ENCODE measurements at places on chromosomes 1 and 21.

GRCh38 chr1:151175041-151175741, 590 bp downstream of the TMOD4 start:
- DNase-seq, result no peak

GRCh38 chr1:172167796-172168596, 252.5 kb upstream of the C1orf105 start:
- DNase-seq, result no peak

GRCh38 chr1:101485712-101486111, 248.9 kb downstream of the S1PR1 start:
- DNase-seq, result no peak

DNA sequence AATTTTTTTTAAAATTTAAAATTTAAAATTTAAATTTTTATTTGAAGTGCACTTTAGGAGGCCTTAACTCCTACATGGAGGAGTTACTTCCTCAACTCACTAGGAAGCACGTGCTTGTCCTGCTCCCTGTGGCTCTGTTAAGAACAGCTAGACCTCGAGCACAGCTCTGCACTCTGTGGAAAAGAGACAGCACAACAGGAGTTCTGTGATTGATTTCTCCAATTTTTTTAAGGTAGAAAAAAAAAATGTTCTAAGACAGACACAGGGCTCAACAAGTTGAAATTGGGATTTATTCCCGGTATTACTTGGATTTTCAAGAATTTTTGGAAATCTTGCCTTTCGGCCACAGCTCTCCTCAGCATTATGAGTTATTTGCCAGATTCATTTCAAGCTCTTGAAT, 356.6 kb upstream of the LYPLAL1 start:
- DNase-seq, result no peak

DNA sequence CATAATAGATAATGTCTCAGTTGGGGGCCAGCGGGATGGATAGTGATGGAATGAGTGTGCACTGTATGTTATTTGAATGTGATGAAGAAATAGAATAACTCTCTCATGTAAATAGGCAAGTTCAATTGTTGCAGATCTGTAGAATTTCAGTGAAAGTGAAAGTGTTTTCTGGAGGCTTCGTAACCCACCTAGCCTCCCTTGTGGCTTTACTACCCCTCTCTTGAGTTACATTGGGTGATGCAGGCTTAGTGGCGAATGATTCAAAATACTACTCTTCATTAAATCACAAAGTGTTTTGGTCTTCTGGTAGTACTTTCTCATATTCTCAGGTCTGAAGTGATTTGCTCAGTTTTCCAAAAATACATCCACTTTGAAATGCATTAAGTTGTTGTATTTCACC, 411.9 kb downstream of the ZP4 start:
- DNase-seq, result no peak

DNA sequence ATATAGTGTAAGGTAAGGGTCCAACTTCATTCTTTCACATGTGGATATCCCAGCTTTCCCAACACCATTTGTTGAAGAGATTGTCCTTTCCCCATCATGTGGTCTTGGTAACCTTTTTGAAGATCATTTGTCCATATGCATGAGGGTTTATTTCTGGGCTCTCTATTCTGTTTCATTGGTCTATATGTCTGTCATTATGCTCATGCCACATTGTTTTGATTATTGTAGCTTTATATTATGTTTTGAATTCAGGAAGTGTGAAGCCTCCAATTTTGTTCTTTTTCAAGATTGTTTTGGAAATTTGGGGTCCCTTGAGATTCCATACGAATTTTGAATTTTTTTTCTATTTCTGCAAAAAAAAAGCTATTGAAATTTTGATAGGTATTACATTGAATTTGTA, 15.2 kb upstream of the RCSD1 start:
- no peak for DNase-seq

DNA sequence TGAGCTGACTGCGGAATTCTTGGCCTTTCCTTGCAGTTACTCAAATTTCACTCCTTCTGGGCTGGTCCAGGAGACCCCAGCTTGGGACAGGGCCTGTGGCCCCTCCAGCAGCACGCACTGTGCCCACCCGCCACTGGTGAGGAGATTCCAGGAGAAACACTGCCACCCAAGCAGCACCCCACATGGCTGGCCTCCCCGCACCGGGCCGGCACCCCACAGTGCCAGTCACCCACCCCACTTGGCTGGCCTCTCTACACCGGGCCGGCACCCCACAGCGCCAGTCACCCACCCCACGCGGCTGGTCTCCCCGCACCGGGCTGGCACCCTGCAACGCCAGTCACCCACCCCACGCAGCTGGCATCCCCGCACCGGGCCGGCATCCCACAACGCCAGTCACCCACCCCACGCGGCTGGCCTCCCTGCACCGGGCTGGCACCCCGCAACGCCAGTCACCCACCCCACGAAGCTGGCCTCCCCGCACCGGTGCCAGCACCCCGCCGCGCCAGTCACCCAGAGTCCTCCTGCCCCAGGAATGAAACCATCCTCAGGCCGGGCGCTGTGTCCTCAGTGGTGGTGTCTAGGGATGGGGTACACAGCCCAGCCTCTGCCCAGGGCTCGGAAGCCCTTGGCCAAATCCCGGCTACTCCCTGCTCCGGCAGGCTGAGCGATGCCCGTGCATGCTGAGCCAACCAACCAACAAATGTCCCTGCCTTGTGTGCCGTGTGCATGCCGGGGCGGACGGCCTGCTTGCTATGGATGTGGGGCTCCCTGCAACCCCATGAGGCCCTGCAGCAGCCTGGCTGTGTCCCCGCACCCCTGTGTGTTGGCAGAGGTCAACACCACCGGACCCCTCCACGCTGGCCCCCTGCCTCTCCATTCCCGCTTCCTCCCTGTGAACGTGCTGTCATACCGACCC, 38.6 kb upstream of the TSPEAR start:
- DNase-seq, result no peak

GRCh38 chr1:204267191-204267601, 53.4 kb upstream of the GOLT1A start:
- no peak for DNase-seq

DNA sequence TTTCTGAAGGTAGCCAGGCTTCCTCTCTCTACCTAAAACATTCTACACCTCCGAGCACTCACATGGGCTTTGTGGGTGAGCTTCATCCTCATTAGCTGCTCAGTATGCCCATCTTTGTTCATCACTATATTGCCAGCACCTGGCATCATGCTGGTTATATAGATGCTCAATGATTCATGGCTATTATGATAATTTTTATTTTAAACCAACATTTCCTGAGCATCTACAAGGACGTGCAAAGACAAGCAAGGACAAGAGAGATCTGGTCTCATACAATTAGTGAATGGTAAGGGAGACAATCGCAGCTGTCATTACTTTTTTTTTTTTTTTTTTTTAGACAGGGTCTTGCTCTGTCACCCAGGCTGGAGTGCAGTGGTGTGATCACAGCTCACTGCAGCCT, 11.3 kb upstream of the QSOX1 start:
- DNase-seq, result no peak

DNA sequence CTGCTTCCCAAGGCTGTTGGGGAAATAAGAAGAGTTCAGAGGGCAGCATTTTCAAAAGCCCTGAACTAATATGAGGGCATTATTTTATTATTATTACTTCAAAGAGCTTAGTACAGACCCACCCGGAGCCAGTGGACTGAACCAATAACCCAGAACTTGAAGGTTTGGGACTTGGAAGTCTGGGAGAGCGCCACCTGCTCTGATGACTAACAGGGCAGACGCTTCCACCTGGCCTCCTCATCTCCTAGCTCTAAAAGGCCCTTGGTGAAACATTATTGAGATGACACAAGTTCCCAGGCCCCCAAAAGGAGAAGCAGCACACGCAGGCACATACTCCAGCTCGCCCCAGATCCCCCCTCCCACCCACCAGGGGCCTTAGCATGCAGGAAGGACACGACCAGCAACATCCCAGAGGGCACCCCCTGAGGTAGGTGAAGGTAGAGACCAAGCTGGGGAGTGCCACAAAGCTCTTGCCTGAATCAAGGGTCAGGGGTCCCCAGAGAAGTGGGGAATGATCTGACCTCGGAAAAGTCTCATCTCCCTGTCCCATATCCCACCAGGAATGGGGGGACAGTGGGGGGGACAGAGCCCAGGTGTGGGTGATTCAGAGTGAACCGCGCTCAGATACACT, 1.3 kb downstream of the DLGAP3 start:
- DNase-seq, result no peak

DNA sequence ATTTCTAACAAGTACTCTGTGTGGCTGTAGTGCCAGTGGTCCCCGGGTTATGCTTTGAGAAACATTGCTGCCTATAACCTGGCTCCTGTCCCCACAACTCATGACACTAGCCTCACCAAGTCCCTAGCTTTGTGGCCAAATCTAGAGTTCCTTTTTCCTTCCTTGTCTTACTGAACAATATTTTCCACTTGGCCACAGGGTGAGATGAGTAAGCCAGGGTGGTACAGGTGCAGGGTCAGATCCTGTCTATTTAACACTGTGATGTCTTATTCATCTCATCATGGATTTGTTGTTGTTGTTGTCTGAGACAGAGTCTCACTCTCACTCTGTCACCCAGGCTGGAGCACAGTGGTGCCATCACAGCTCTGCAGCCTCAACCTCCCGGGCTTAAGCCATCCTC, 18.6 kb downstream of the ARMH1 start:
- DNase-seq, result no peak

- no peak for DNase-seq
Measured at GRCh38 chr1:21067551-21068227, 109.0 kb downstream of the EIF4G3 start.

DNA sequence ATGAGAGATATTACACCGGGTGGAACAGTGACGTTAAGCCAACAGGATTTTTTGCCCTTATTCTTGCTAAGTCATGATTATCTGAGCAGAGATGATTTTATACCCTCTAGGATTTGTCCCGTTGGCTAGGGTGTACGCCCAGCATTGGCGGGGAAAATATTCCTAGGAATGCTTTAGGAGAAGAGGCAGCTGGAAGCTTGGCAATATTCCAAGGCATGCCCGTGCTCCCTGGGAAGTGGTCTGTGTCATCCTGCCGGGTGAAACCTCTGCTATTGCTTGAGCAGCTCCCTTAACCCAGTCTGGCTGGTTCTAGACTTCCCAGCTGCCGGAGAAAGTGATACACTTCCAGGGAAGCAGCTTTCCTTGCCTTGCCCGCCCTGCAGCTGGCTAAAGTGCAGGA, 16.2 kb downstream of the CHRNB2 start:
- DNase-seq, result no peak

- DNase-seq, result no peak
Measured at GRCh38 chr1:211920141-211920572, 89.6 kb upstream of the LPGAT1 start.

GRCh38 chr1:116711263-116711840, 42.9 kb upstream of the CD2 start:
- DNase-seq, result no peak

GRCh38 chr1:19668888-19669287, 4.2 kb downstream of the HTR6 start:
- no peak for DNase-seq

- DNase-seq, result no peak
Measured at GRCh38 chr1:232768793-232769192, 36.4 kb upstream of the MAP10 start.

Measured in K562 (cell line).